H7 (cell line): ENCODE measurements at places on chromosomes 3 and 15. TPM values are rescaled to one million over a fixed set of nuclear protein-coding genes. Genes with fewer than 3 reads are reported as not detected.

DNA sequence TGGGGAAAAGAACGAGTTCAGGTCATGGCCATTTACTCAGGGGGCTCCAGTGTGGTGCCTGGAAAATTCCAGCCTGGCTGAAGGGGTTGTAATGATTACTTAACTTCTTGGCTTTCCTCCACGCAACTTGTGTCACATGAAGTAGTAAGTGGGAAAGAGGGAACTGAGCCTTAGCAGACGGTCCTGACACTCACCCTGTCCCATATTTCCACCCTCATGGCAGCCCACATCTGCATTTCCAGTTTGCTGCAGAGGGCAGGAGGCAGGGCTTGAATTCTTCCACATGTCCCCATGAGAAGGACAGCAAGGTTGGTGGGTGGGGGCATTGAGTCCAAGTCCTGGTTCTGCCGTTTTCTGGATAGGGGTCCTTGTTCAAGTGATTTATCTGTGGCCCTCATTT lies 7.8 kb upstream of the CAMP start:
- DNase-seq: no peak

The CHL1 gene
- 0.28 TPM in 1 of 2 replicates, not detected in the other for total RNA-seq

GRCh38 chr3:12194669-12195161 lies 36.0 kb upstream of the TIMP4 start:
- DNase-seq: no peak

GRCh38 chr15:101617390-101617965 lies 34.7 kb downstream of the TM2D3 start:
- DNase-seq: no peak

DNA sequence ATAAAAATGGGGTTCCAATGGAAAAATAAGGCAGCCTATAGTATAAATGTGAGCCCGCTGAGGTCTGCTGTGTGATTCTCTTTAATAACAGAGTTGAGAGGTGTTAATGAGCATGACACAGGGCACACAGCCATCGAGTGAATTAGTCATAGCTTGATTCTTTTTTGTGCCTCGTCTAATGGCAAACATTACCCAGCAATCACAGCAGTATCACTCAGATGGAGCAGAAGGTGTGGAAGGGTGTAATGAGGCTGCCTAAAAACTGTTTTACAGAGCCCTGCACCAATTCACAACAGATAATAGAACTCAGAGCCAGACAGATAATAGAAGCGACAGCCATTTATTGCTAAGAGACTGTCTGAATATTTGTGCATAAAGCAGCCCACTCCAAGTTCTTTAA lies 178.6 kb upstream of the TPRG1 start:
- DNase-seq: no peak

GRCh38 chr3:50165910-50166538 lies 10.9 kb downstream of the SEMA3F start:
- DNase-seq: peak; percentile 78

GRCh38 chr3:183180110-183180783 lies 17.7 kb upstream of the LAMP3 start:
- DNase-seq: peak; percentile 66

- no peak for DNase-seq
These were observed 8.3 kb downstream of the IQSEC1 start for GRCh38 chr3:13064964-13065363.

The HDAC11 gene
- 11.7 and 14.7 TPM in 2 replicates for total RNA-seq

The HTR3E gene
- not detected in 2 replicates for total RNA-seq

DNA sequence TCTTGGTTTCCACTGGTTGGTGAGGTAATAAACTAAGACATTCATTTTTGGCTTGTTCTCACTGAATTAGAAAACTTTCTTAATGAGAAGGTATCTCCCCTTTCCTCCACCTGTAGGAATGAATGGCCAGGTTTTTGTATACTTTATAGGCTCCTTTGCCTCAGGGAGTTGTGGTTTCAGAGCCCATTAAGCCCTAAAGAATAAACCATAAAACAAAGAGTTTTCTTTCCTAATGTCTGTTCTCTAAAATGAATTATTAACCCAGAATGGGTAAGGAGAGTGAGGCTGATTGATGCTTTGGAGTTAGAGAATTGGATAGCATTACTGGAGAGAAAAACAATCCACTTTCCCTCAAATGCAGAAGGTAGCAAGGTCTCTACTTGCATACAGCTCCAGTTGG lies 67.6 kb downstream of the TIGIT start:
- DNase-seq: no peak

The GOLGA8S gene
- not detected in 2 replicates for total RNA-seq

The ALDH1A2 gene
- 0.10 TPM in 1 of 2 replicates, not detected in the other for total RNA-seq

GRCh38 chr3:13610006-13610570 lies 61.2 kb downstream of the FBLN2 start:
- DNase-seq: no peak

The IGSF11 gene
- 0.66 and 0.89 TPM in 2 replicates for total RNA-seq

DNA sequence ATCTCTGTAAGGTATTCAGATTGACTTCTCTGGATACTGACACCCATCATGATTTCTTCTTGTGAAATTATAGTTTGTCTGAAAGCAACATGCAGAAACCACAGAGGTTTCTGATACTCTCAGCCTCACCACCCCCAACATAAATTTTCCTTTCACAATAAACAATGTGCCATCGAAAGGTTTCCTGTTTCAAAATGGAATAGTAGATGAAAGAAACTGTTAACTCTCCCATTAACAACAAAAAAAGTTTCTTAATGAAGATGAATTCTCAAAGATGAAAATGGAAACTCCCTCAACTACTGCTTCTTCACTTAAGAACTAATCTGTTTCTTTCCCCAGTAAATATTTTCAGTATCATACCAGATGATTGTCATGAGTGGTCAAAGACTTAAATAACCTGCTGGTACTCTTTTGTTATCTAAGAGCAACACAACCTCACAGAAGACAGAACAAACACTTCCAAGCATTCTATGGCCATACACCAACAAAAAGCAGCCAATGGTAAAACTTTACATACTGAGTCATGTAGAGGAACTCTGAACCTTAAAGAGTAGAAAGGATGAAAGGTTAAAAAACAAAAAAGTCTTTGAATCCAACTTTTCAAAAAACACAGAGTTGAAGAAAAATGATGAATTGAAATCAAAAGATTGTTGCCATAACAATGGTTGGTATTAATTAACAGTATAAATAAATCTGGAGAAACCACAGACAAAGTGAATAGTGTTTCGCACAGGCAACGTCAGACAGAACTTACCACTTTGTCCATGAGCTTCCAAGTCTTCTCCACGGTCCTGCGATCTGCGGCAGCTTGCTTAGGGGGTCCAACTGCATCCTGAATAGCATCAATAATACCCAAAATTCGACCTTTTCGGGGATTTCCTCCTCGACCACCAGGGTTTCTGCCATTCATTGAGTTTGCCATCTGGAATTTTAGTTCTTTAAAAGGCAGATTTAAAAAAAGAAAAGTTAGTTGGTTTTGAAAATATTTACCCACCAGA lies 1.9 kb downstream of the CBLB start:
- DNase-seq: no peak

The RTP1 gene
- 5.1 and 5.3 TPM in 2 replicates for total RNA-seq

GRCh38 chr3:146817704-146818103 lies 212.6 kb upstream of the PLSCR5 start:
- DNase-seq: no peak

GRCh38 chr3:49647741-49648140 lies 26.4 kb upstream of the APEH start:
- DNase-seq: no peak

GRCh38 chr15:39156166-39156565 lies 424.7 kb upstream of the THBS1 start:
- DNase-seq: no peak
